ENCODE measurements at places on chromosomes 4 and X. TPM values are rescaled to one million over a fixed set of nuclear protein-coding genes. Genes with fewer than 3 reads are reported as not detected.

The KANTR gene
- total RNA-seq, result 8.1 TPM

The HTRA3 gene
- 4.4 TPM for total RNA-seq

The MSX1 gene
- total RNA-seq, result 0.46 TPM

The SHROOM2 gene
- total RNA-seq, result 14.4 TPM

DNA sequence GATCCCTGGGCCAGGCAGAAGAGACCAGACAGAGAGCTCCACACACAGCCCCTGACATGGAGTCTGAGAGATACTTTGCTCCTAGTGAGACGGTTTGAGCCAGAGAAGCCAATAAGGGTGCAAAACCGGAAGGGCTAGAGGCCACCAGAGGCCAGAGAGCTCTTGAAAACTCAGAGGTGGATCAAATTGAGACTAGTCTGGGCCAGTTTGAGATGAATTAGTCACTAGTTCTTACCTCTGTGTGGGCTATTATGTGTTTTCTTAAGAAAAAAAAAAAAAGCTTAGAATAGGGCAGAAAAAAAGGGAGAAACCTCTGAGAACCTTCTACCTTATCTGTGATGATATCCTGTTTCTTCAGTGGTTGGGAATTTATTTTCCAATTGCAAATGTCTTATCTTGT is 110.4 kb upstream of the EDNRA start:
- no peaks in the 10 kb centered on the region for H3K36me3 ChIP-seq
- no peak for DNase-seq
- no peak overlapping the region for H3K27ac ChIP-seq
- no peak overlapping the region for H3K4me3 ChIP-seq

GRCh38 chrX:17042037-17042436 is 95.6 kb downstream of the REPS2 start:
- no peaks in the 10 kb centered on the region for H3K4me1 ChIP-seq
- H3K27ac ChIP-seq, result no peak overlapping the region
- H3K36me3 ChIP-seq, result no peaks in the 10 kb centered on the region
- H3K27me3 ChIP-seq, result no peaks in the 10 kb centered on the region
- DNase-seq, result no peak
- H3K4me3 ChIP-seq, result no peak overlapping the region

GRCh38 chr4:133483600-133484246 is 334.6 kb downstream of the PCDH10 start:
- no peak overlapping the region for H3K4me3 ChIP-seq
- H3K4me1 ChIP-seq, result no peaks in the 10 kb centered on the region
- peak; percentile 51 for DNase-seq
- H3K36me3 ChIP-seq, result no peaks in the 10 kb centered on the region
- H3K27ac ChIP-seq, result no peak overlapping the region

DNA sequence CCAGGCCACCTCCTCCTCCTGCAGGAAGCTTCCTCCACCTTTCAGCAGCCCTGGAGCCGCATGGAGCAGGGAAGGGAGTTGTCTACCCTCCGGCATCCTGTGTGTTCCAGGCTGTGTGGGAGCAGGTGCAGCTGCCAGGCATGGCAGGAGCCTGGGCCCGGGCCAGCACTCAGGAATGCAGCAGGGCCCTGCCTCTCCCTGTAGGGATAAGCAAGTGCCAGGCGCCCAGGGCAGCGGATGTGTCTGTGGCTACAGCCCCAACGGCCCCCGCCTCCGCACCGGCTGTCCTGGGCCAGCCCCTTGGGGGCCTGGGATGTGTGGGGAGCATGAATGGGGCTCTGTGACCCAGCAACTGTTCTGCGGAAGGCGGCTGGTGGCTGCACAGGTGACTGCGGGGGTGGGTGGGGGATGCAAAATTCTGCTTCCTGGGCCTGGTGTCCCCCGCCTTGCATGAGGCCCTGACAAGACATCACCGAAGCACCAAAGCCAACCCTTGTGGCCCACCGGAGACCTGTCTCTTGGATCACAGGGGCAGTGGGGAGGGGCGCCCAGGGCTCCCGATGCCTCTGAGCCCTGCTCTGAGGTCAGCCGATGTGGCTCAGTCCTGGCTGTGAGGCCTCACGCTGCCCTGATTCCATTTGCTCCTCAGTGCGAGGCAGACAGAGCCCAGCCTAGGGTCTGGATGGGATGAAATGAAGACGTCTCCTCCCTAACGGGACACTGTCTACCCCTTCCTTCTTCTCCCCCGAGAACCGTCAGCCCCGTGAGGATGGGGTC is 1.4 kb upstream of the DOK7 start:
- no peak for DNase-seq
- H3K4me3 ChIP-seq, result no peak overlapping the region
- peaks cover 33% of the 10 kb centered on the region for H3K27me3 ChIP-seq

DNA sequence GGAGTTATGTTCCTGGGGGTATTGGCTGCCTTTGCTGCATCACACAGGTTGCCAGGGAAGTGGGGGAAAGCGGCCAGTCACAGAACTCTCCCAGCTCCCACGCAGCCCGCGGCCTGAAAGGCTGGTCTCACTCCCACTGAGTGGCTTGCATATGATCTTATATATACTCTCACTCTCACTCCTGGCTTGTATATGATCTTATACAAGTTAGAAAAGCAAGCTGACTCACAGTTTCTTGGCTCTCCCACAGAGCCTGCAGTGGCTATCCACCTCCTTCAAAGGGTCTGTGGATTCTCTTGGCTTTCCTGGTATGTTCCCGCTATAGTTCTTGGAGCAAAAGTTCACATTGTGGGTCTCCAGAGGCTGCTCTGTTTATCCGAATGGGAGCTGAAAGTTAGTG is 833.5 kb upstream of the GALNTL6 start:
- no peak overlapping the region for H3K4me3 ChIP-seq
- no peak overlapping the region for H3K27ac ChIP-seq
- no peaks in the 10 kb centered on the region for H3K36me3 ChIP-seq
- no peaks in the 10 kb centered on the region for H3K4me1 ChIP-seq

DNA sequence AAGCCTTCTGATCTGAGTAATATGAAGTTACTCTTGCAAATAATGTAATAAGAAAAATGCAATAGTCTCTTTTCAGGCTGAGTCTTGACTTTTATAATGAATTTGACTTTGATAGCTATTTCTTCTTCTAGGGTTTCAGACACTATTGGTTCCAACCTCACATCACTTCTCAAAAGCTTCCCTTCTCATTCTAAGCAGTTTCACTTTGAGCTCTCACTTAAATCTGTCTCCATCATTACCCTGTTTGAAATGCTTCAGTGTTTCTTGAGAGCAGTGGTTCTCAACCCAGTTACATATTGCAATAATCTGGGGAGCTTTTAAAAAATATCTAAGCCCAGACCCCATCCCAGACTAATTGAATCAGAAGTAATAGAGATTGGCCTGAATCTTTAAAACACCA is 40.5 kb upstream of the BMP2K start:
- no peak for DNase-seq
- no peaks in the 10 kb centered on the region for H3K27me3 ChIP-seq
- H3K4me3 ChIP-seq, result no peak overlapping the region
- H3K4me1 ChIP-seq, result peaks cover 4% of the 10 kb centered on the region
- H3K27ac ChIP-seq, result no peak overlapping the region
- no peaks in the 10 kb centered on the region for H3K36me3 ChIP-seq

DNA sequence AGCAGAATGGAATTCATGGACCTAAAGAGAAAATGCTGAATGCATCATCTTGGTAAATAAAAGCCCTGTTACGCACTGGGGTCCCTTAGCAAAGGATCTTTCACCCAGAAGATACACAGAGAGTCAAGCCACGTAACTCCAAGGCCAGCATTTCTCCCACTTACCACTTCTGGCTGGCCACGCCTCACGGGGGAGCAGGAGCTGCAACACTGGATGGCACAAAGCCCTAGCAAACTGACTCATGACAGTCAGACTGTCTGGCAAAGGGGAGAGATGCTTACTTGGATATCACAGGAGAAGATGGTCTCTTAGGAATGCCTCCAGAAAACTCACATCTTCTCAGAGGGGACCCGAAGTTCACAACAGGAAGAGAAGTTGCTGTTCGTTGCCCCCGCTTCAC is 51.4 kb upstream of the BCLAF3 start:
- H3K27me3 ChIP-seq, result no peaks in the 10 kb centered on the region
- DNase-seq, result no peak
- no peak overlapping the region for H3K27ac ChIP-seq
- no peak overlapping the region for H3K4me3 ChIP-seq
- no peaks in the 10 kb centered on the region for H3K36me3 ChIP-seq

DNA sequence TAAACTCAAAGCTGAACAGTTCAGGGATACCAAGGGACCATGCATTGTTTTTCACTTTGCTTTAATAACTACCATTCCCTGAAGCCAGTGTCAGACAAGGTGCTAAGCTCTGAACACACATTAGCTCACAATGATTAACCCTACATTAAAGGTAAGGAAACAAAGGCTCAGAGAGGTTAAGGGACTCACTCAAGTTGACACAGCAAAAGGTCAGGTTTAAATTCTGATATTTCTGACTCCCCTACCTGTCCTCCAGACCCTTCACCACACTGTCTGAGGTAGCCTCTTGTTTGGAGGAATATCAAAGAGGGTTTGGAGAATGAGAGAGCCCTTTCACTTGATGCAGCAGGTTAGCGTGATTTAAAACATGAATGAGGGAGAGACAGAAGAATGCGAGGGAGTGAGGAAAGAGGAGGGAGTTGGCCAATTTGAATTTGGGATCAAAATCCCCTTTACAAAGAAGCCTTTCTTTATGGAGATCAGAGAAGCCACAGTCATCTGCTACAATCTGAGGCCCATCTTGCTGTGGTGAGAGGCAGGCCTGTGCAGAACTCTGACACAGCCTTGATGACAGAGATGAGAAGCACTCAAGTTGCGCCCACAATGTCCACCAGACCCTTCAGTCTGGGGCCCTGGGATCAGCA is 103.5 kb downstream of the FHDC1 start:
- no peak overlapping the region for H3K27ac ChIP-seq
- no peaks in the 10 kb centered on the region for H3K27me3 ChIP-seq
- no peaks in the 10 kb centered on the region for H3K4me1 ChIP-seq
- H3K36me3 ChIP-seq, result no peaks in the 10 kb centered on the region
- DNase-seq, result no peak

GRCh38 chr4:56511098-56511497 is 5.5 kb downstream of the ARL9 start:
- DNase-seq, result no peak
- no peak overlapping the region for H3K27ac ChIP-seq
- H3K27me3 ChIP-seq, result peaks cover 14% of the 10 kb centered on the region
- no peaks in the 10 kb centered on the region for H3K36me3 ChIP-seq

DNA sequence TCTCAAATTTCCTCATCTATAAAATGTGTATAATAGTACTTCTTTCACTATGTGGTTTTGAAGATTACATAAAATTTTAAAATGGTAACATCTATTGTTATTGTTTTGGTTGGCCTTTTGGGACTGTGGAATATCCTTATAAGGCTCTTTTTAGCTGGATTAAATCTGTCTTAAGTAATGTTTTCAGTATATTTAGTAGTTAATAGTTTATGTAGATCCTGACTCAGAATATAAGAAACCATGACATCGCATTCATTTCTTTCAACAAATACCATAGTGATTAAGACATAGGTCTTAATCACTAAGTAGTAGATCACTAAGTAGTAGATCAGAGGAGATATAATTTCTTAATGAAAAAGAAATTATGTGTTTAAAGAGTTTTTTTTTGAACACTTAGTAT is 48.5 kb downstream of the MRPL1 start:
- H3K27ac ChIP-seq, result no peak overlapping the region
- H3K36me3 ChIP-seq, result peaks cover 11% of the 10 kb centered on the region
- no peak overlapping the region for H3K4me3 ChIP-seq
- no peaks in the 10 kb centered on the region for H3K27me3 ChIP-seq
- H3K4me1 ChIP-seq, result no peaks in the 10 kb centered on the region

Measured in endodermal cell (in vitro differentiated cells).